ENCODE measurements at places on chromosomes 13 and 19. TPM values are rescaled to one million over a fixed set of nuclear protein-coding genes. Genes with fewer than 3 reads are reported as not detected.

CYP2A6 gene
- not detected for total RNA-seq

ZNF626 gene
- 40.6 TPM for total RNA-seq

CA11 gene
- 13.6 TPM for total RNA-seq

RASIP1 gene
- total RNA-seq: 4.7 TPM

ZNF345 gene
- total RNA-seq: 19.2 TPM
